Ovary (tissue), 10 donors: ENCODE measurements at places on chromosomes 11 and 22. TPM values are rescaled to one million over a fixed set of nuclear protein-coding genes. Genes with fewer than 3 reads are reported as not detected.

GRCh38 chr22:35761037-35761436 lies 43.4 kb downstream of the APOL5 start:
- H3K4me3 ChIP-seq, result no peak overlapping the region
- no peak overlapping the region for H3K27ac ChIP-seq
- H3K4me1 ChIP-seq, result no peaks in the 10 kb centered on the region
- DNase-seq, result no peak

DNA sequence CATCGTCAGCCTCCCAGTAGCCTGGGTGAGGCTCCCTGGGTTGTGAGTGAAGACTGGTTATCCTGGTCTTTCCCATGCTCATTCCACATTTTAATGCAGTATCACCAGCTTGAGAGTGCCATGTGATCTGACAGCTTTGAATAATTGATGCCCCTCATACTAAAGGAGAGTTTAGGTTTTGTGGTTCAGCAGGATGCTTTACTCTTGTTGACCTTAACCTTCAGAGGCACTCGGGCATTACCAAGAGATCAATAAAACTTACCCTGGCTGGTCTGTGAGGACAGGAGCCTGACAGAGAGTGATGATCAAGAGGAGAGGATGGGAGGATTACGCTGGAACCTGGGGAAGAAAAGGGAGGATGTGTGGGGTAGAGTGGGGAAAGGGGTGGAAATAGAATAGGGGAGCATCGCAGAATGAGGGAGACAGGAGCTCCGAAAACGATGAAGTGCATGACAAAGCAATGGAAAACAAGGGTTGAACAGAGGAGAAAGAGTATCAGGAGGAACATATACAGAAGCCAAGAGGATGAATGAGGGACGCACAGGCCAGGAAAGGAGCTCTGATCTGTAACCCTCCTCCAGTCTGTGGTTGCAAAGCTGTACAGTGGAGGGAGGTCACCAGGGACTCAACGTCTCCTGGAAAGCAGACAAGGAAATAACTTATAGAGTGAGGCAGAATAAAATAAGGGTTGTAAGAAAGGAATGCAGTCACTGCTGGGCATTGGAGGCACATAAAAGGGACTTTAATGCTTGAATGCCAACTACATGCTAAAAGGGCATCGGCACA lies 594.5 kb downstream of the NTM start:
- H3K36me3 ChIP-seq, result no peaks in the 10 kb centered on the region
- no peak overlapping the region for H3K27ac ChIP-seq
- H3K4me3 ChIP-seq, result no peak overlapping the region
- H3K4me1 ChIP-seq, result no peaks in the 10 kb centered on the region
- H3K27me3 ChIP-seq, result no peaks in the 10 kb centered on the region

DNA sequence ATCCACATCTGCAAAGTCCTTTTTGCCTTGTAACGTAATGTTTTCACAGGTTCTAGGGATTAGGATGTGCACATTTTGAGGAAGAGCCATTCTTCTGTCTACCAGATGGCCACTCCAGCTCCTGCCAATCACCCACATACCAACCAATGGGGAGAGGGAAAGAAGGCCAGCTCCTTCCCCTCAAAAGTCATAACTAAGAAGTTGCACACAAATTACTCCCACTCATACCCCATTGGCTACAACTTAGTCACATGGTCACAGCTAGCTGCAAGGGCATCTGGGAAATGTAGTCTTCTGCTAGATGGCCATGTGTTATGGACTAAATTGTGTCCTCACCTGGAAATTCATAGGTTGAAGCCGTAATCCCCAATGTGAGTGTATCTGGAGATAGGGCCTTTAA lies 15.4 kb upstream of the MYOD1 start:
- no peaks in the 10 kb centered on the region for H3K36me3 ChIP-seq
- no peaks in the 10 kb centered on the region for H3K4me1 ChIP-seq
- H3K4me3 ChIP-seq, result no peak overlapping the region
- H3K27me3 ChIP-seq, result no peaks in the 10 kb centered on the region
- no peak overlapping the region for H3K27ac ChIP-seq

- H3K27me3 ChIP-seq, result no peaks in the 10 kb centered on the region
- DNase-seq, result no peak
- peaks cover 14% of the 10 kb centered on the region for H3K4me1 ChIP-seq
- no peak overlapping the region for H3K4me3 ChIP-seq
- no peak overlapping the region for H3K27ac ChIP-seq
- no peaks in the 10 kb centered on the region for H3K36me3 ChIP-seq
Measured at GRCh38 chr22:20568502-20569058, 61.2 kb downstream of the MED15 start.

DNA sequence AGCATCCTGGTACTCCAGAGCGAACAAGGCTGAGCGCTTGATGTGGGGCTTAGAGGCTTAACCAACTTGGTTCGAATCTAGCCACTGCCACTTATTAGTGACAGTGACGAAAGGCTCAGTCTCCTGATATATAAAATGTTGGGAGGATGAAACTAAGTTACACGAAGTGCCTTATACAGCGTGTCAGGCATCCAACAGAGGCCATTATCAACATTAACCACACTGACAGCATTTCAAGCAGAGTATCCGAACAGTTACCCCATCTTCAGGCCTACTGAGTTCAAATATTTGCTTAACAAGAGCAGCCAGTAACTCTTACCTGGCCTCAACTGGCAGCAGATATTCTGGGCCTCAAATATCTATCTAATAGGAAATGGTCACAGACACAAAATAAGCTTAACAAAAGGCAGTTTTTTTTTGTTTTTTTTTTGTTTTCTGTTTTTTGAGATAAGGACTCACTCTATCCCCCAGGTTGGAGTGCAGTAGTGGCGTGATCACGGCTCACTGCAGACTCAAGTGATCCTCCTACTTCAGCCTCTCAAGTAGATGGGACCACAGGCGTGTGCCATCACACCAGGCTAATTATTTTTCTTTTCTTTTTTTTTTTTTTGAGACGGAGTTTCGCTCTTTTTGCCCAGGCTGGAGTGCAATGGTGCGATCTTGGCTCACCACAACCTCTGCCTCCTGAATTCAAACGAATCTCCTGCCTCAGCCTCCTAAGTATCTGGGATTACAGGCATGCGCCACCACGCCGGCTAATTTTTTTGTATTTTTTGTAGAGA lies 2.9 kb downstream of the SERPIND1 start:
- H3K27me3 ChIP-seq, result no peaks in the 10 kb centered on the region
- H3K27ac ChIP-seq, result no peak overlapping the region
- H3K4me3 ChIP-seq, result no peak overlapping the region
- peaks cover 3% of the 10 kb centered on the region for H3K4me1 ChIP-seq

SCGB2A2 gene
- not detected for total RNA-seq

DNA sequence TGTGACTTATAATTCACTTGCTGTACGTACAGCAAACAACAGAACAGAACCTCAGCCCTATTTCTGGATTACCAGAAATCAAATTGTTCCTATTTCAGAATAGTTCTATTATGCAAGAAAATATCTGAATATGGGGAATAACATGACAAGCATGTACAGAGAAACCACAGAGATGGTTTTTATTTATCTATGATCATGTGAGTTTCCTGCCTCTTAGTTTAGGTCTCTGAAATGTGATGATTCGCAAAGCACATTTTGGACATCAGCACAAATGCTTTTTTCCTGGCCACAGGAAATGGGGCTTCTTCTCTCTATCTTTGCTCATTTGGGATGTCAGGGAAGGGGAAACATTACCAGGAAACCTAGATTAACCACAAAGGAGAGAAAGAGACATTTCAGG lies 266.7 kb upstream of the CTSC start:
- no peaks in the 10 kb centered on the region for H3K36me3 ChIP-seq
- H3K4me3 ChIP-seq, result no peak overlapping the region
- peaks cover 2% of the 10 kb centered on the region for H3K4me1 ChIP-seq

DNA sequence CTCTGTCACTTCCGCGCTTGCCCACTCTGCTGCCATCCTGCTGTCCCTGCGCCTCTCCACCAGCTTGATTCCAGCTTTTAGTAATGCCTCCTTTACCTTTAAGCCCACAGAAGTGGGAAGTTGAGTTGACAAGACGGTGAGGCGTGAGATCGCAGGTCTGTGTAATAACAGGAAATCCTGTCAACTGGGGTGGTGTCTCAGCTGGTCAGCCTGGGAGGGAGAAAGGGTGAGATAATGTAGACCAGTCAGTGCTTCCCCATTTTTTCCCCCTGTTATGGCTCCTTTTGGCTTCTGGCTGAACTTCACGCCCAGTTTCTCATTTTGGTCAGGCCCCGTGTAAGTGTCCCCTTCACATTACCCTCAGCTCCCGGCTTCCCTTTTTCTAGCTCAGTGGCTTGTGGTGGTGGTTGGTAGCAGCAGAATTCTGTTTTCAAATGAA lies 98.9 kb downstream of the TRAF6 start:
- H3K4me1 ChIP-seq, result no peaks in the 10 kb centered on the region
- DNase-seq, result no peak
- no peaks in the 10 kb centered on the region for H3K27me3 ChIP-seq
- H3K4me3 ChIP-seq, result no peak overlapping the region
- no peaks in the 10 kb centered on the region for H3K36me3 ChIP-seq

C22orf31 gene
- total RNA-seq, result 0.35 TPM

DNA sequence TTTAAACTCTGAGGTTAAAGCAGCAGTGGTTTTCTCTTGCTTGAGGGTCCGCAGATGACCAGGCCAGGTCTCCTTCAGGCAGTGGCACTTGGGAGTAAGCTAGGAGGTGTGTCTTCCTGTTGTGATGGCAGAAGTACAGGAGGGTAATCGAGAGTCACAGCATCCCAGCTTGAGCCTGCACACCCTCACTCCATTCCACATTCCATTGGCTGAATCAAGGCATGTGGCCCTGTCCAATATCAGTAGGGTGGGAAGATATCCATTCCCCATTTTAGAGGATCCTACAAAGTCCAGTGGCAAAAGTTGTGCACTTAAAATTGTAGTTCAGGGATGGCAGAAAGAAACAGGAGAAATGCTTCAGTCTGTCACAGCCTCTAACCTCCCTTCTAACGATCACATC lies 23.3 kb downstream of the OSBP2 start:
- no peaks in the 10 kb centered on the region for H3K4me1 ChIP-seq
- no peaks in the 10 kb centered on the region for H3K27me3 ChIP-seq
- no peaks in the 10 kb centered on the region for H3K36me3 ChIP-seq
- no peak for DNase-seq

- no peaks in the 10 kb centered on the region for H3K27me3 ChIP-seq
- no peak overlapping the region for H3K27ac ChIP-seq
- H3K36me3 ChIP-seq, result no peaks in the 10 kb centered on the region
- no peak overlapping the region for H3K4me3 ChIP-seq
Measured at GRCh38 chr11:133742353-133742752, 103.0 kb downstream of the SPATA19 start.

GRCh38 chr11:113447621-113448315 lies 27.4 kb downstream of the DRD2 start:
- H3K36me3 ChIP-seq, result no peaks in the 10 kb centered on the region
- no peaks in the 10 kb centered on the region for H3K27me3 ChIP-seq
- no peak for DNase-seq
- no peaks in the 10 kb centered on the region for H3K4me1 ChIP-seq
- H3K4me3 ChIP-seq, result no peak overlapping the region

C11orf86 gene
- total RNA-seq, result not detected

GRCh38 chr22:45131749-45132148 lies 32.0 kb upstream of the NUP50 start:
- no peak for DNase-seq
- no peaks in the 10 kb centered on the region for H3K27me3 ChIP-seq
- no peak overlapping the region for H3K27ac ChIP-seq
- no peak overlapping the region for H3K4me3 ChIP-seq
- H3K36me3 ChIP-seq, result no peaks in the 10 kb centered on the region
- no peaks in the 10 kb centered on the region for H3K4me1 ChIP-seq

MS4A7 gene
- total RNA-seq, result 5.9 TPM

DNA sequence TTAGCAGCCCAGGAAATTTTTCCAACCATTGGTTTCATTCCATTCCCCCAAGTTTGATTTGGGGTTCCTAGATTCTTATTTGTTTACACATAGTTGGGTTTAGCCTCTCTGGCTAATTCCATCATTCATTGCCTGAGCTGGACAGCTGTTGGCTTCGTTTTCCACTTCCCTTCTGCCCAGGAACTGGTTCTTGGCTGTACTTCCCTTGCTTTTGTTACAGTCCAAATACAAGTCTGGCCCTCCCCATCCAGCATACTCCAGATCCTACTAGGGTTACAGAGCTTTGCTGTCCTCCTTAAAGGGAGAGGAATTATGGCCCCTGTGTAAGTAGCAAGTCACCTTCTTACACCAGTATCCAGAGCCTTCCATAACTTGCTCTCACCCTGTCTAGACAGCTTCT lies 356.3 kb downstream of the FAT3 start:
- no peak overlapping the region for H3K4me3 ChIP-seq
- DNase-seq, result no peak
- H3K27me3 ChIP-seq, result no peaks in the 10 kb centered on the region
- no peaks in the 10 kb centered on the region for H3K36me3 ChIP-seq

SCGB1D2 gene
- total RNA-seq, result 10.9 TPM

TUBA8 gene
- 1.6 TPM for total RNA-seq

- no peaks in the 10 kb centered on the region for H3K4me1 ChIP-seq
- no peak for DNase-seq
- no peaks in the 10 kb centered on the region for H3K27me3 ChIP-seq
- H3K36me3 ChIP-seq, result no peaks in the 10 kb centered on the region
- no peak overlapping the region for H3K27ac ChIP-seq
- no peak overlapping the region for H3K4me3 ChIP-seq
Measured at GRCh38 chr11:9176550-9176949, 85.2 kb upstream of the SCUBE2 start.

- no peaks in the 10 kb centered on the region for H3K27me3 ChIP-seq
- peaks cover 7% of the 10 kb centered on the region for H3K4me1 ChIP-seq
- H3K4me3 ChIP-seq, result peak within 1 kb of the TSS; percentile 46
- H3K27ac ChIP-seq, result peak within 1 kb of the TSS; percentile 66
Measured at GRCh38 chr11:64844330-64845128, at the start of gene CDC42BPG. TSS of gene CDC42BPG (minus strand) at chr11:64844653. CDS start at chr11:64844569, 84 bp downstream.

GRCh38 chr11:6474413-6474792 lies 662 bp upstream of the TRIM3 start:
- DNase-seq, result no peak
- no peaks in the 10 kb centered on the region for H3K27me3 ChIP-seq
- H3K4me1 ChIP-seq, result peaks cover 7% of the 10 kb centered on the region
- H3K36me3 ChIP-seq, result no peaks in the 10 kb centered on the region
- H3K4me3 ChIP-seq, result peak overlapping the region; percentile 68
- H3K27ac ChIP-seq, result peak overlapping the region; percentile 80

DNA sequence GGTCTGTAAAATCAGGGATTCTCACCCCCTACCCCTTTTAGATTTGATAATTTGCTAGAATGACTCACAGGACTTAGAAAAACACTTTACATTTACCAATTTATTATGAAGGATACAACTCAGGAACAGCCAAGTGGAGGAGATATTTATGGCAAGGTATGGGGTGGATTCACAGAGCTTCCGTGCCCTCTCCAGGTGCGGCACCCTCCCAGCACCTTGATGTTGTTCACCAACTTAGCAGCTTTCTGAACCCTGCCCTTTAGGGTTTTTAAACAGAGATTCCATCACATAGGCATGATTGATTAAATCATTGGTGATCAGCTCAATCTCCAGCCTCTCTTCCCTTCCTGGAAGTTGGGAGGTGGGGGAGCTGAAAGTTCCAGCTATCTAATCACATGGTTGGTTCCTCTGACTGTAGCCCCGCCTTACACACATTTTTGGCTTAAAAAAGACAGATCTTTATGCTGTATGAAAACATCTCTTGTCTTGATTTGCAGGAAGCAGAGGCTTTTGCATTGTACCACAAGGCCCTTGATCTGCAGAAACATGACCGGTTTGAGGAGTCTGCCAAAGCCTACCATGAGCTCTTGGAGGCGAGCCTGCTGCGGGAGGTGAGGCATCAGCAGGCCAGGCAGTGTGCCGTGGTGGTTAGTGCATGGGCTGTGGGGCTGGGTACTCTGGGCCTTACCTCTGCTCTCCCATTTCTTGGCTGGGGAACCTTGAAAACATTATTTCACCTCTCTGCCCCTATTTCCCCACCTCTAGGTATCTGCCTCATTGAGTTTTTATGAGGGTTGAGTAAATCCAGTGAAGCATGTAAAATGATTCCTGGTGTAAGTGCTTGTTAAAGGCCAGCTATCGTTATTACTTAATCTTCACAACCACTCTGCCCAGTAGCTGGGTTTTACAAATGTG lies 27.0 kb downstream of the CABIN1 start:
- no peak for DNase-seq
- H3K4me1 ChIP-seq, result peaks cover 2% of the 10 kb centered on the region
- H3K27ac ChIP-seq, result no peak overlapping the region
- H3K27me3 ChIP-seq, result no peaks in the 10 kb centered on the region
- H3K36me3 ChIP-seq, result no peaks in the 10 kb centered on the region
